Stimulated activated CD4-positive, alpha-beta T cell treated with anti-CD3 and anti-CD28 coated beads, Interleukin-1b, Interleukin-23, amount 100 ng/mL, for 4 hours (primary cell): ENCODE measurements at places on chromosomes 3 and 15.

DNA sequence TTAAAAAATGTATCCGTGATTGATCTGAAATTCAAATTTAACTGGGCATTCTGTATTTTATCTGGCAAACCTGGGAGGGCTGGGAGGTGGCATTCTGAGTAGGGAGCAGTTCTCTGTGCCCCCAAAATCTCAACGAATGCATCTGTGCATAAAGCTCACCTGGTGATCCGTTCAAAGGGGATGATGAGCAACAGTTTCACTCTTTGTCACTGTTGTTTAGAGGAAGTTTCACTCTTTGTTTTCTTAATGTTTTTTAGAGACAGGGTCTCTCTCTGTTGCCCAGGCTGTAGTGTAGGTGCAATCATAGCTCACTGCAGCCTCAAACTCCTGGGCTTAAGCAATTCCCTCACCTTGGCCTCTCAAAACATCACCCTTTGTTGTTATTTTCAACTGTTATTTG is 186.7 kb downstream of the SSR3 start:
- DNase-seq = no peak

- DNase-seq = no peak
Measured at GRCh38 chr3:151552589-151552988, 91.7 kb upstream of the IGSF10 start.

- DNase-seq = no peak
Measured at GRCh38 chr15:28955993-28956421, 70.2 kb downstream of the APBA2 start.

DNA sequence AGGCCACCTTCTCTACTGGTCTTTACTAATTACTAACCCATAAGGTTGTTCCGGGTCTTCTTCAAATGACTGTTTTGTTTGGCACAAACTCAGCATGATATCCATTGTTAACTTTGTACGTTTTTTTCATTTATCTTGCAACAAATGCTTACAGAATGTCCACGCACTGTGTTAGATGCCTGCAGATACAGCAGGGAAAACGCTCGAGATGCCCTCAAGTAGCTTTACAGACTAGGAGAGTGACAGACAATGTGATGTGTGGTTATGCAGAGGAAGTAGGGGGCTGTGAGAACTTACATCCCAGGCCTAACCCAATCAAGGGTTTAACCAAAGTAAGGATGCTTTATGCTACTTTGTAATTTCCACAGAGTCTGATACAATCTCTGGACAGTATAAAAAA is 949 bp upstream of the RFC4 start:
- DNase-seq = no peak

GRCh38 chr15:70632491-70633102 is 130.8 kb downstream of the UACA start:
- no peak for DNase-seq

GRCh38 chr3:23865595-23866396 is 51.0 kb downstream of the NKIRAS1 start:
- DNase-seq = no peak

- no peak for DNase-seq
Measured at GRCh38 chr3:30048431-30048830, 558.0 kb upstream of the TGFBR2 start.

DNA sequence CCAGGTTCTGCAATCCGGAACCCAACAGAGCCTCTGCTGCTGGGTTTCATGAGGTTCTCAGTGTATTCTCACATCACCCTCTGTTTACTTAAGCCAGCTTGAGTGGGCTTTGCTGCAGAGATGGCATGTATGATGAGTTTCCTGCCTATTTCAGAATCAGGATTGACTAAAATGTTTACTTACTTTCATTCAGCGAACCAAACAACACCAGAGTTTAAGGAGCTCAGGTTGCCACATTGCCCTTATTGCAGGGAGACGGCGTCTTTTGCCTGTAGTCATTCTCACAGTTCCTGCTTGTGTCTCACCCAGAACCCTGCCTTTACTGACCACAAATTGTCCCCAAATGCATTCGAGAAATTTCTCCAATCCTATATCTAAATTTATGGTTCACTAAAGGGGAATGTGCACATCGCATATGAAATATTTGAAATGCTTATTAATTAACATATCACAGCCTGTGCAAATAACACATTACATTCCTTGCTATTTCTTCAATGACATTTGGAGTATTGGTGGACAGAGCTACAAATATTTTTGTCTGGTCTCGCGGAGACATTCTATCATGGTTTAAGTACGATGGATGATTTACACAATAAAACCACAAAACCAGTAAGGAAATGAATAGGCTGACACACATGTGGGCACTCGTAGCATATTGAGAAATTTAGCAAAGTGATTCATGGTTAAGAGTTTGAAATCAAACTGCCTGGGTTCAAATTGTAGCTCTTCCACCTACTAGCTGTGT is 377.2 kb upstream of the CFAP20DC start:
- DNase-seq = no peak

GRCh38 chr3:8841472-8841871 is 72.1 kb upstream of the OXTR start:
- DNase-seq = no peak

- no peak for DNase-seq
Measured at GRCh38 chr3:171563298-171563697, 103.1 kb upstream of the TNIK start.

- DNase-seq = no peak
Measured at GRCh38 chr15:67850994-67851571, 11.2 kb upstream of the RNU6-1 start.

DNA sequence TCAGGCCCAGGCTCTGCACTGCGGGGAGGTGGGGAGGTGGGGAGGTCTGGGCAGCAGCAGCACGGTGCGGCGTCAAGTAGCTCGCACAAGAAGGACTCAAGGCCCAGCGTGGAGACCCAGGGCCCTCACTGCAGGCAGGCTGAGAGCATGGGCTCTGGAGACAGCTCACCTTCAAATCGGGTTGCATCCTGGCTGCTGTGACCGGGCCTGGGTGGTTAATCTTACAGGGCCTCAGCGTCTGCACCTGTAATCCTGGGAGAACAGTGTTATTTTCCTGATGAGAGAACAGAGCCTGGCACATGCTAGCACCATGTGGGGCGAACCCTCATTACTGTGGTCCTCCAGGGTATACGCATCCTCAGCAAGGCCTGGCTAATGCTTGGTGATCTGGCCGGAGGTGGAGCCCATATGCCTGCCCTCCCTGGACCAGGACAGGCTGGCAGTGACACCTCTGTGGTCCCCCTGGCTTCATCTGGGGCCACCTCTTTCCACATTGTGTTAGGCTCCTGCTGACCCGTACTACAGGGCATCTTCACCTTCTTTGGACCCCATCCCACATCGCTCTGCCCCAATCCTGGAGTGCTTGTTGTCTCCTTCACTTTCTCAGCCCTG is 55.5 kb downstream of the RGMA start:
- no peak for DNase-seq

- no peak for DNase-seq
Measured at GRCh38 chr3:127805026-127805753, 17.1 kb downstream of the MGLL start.

- no peak for DNase-seq
Measured at GRCh38 chr3:59316688-59317275, 267.0 kb upstream of the CFAP20DC start.

- no peak for DNase-seq
Measured at GRCh38 chr3:170869239-170869590, 780 bp downstream of the RPL22L1 start.

- no peak for DNase-seq
Measured at GRCh38 chr3:49668861-49669260, 5.3 kb upstream of the APEH start.

DNA sequence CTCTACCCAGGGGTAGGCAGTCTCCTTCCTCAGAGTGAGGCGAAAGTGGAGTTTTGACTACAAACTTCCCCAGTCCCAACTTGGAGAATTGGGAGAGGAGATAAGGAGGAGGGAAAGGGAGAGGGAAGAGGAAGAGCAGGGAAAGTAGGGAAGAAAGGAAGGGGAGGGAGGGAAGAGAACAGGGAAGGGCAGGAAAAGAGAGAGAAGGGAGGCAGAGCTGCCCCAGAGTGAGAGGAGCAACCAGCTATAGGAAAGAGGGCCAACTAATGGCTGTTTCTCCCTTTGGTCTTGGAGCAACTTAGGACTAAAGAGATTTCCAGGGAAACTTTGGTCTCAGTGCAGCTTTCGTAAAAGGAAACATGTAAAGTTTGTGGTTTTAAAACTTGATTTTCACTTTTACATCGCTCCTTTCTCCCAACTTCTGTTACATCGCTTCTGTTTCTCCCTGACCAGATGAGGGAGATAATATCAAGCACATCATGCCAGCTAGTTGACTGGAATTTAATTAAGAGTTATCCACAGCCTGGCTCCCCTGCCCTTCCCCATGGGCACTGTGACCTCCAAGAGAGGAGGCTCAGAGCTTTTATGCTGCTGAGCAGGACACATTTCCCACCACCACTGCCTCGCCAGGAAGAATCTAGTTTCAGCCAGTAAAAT is 1.4 kb downstream of the CA12 start:
- DNase-seq = no peak

GRCh38 chr3:57059411-57059810 is 1.1 kb upstream of the SPATA12 start:
- DNase-seq = no peak

DNA sequence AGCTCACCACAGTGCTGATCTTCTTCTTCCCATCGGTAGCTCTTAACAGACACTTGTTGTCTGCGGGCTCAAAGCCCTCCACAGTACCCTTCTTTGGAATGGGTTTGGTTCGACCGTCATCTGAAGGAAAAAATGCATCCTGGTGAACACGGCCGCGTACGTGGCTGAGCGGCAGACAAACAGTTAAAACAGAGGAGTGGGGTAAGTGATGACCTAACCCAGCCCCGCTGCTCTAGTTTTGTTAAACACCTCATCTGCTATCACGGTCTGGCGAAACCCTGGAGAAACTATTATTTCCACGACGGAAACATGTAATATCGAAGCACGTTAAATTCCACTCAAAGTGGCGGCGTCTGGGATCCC is 725 bp downstream of the SRP14 start:
- no peak for DNase-seq

DNA sequence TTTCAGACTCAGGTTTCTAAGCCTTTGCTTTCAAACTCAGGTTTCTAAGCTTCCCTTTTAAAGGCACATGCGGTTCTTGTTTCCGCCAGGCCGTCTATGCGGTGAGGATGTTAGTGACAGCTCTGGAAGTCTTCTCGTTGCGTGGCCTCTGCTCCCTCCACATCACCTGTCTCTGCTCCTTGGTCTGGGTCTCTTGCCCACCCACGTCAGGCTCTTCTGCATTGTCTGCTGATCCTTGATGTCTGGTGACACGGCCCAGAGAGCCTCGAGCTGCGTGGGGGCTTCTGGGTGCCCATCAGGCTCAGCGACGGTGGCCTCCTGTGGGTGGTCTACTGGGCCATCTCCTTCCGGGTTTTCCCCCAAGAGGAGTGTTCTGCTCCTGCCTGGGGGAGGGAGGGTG is 30.5 kb downstream of the KLF13 start:
- DNase-seq = no peak

DNA sequence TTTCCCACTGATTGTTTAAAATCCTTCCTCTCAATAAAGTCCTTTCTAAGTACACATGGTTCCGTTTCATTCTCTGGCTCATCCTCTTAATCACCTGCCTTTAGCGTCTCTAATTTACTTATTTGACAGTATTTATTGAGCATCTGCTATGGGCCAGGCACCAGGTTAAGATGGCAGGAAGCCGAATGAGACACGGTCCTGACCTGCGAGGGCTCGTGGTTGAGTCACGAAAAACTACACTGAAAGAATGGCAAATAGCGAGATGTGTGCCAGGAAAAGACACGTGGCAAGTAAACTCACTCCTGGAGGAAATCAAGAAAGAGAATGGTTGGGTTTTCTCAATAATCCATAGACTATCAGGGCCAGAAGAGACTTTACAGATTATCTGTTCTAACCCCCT is 60.9 kb downstream of the HES1 start:
- no peak for DNase-seq

DNA sequence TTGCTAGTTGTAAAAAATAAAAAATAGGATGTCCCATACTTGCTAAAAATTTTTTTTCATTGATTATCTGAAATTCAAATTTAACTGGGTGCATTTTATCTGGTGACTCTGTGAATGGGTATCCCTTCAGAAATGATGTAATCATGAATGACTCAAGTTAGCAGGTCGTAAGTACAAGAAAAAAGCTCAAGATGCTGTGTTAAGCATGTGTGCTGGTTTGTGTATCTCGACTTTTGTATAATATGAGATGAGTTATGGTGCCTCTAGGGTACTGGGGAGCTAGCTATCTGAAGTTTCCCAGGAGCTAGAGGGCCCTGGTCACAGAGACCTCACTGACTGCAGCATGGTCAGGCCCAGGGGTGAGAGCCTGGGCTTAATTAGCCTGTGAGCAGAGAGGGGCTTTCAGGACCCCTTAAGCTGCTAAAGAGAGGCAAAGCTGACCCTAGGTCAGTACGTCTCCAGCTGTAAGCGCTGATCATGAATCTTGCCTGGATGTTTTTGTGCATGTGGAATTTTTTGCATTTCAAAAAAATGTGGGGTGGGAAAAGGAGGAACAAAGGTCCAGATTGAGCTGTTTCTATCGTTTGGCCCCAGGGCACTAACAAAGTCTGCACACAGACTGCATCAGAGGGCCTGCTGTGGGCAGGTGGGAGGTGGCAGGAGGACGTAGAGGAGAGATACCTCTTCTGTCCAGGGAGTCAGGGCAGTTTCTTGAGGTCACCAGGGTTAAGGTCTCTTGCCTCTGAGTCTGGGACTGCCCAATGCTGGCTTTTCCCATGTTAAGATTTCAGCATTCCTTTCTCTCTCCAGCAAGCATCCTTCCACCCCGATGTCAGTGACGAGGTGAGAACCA is 233.2 kb upstream of the TPM1 start:
- DNase-seq = no peak

DNA sequence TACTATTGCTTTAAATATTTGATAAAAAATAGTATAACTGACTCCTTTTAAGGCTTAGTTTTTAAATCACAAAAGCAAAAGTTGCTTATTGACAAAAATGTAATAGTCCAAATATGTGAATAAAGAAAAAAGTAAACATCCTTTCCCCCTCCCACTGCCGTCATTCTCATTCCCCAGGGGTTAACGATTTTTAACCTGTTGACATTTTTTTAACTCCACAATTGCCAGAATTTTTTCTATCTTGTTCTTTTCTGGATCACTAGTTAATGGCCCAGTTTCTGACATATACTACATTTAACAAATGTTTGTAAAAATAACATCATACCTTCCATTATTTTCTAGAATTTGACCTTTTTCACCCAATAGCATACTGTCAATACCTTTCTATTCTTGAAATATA is 60.6 kb upstream of the TCF12 start:
- no peak for DNase-seq

GRCh38 chr3:54304877-54305276 is 182.5 kb downstream of the CACNA2D3 start:
- DNase-seq = no peak

DNA sequence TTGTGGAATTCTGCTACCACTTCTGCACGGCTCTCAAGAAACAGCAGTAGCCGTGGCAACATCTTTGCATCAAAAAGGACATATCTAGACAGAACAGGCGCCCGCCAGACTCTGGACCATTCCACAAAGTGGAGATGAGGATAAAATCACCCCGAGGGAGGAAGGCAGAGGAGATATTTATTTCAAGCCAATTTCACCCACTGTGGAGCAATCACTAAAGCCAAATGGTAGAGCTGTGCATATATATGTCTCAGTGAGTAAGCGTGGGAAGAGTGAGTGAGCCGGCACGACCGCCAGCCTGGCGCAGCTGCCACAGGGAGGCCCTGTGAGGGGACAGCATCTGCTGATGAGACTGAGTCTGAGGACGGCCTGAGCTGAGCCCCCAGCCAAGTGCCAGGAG is 111.3 kb downstream of the MEGF11 start:
- DNase-seq = no peak
